G401 (cell line): ENCODE measurements at places on chromosomes 3 and 15. TPM values are rescaled to one million over a fixed set of nuclear protein-coding genes. Genes with fewer than 3 reads are reported as not detected.
A peak's percentile ranks its signal among the peaks of the same experiment; 100 is the strongest.

The ADAMTS7 gene
- total RNA-seq: 6.1 and 8.1 TPM in 2 replicates

The RAB5A gene
- total RNA-seq: 49.7 and 67.3 TPM in 2 replicates

The PLA2G4D gene
- 0.43 and 0.61 TPM in 2 replicates for total RNA-seq

The LOXL1 gene
- 77.4 and 117 TPM in 2 replicates for total RNA-seq

DNA sequence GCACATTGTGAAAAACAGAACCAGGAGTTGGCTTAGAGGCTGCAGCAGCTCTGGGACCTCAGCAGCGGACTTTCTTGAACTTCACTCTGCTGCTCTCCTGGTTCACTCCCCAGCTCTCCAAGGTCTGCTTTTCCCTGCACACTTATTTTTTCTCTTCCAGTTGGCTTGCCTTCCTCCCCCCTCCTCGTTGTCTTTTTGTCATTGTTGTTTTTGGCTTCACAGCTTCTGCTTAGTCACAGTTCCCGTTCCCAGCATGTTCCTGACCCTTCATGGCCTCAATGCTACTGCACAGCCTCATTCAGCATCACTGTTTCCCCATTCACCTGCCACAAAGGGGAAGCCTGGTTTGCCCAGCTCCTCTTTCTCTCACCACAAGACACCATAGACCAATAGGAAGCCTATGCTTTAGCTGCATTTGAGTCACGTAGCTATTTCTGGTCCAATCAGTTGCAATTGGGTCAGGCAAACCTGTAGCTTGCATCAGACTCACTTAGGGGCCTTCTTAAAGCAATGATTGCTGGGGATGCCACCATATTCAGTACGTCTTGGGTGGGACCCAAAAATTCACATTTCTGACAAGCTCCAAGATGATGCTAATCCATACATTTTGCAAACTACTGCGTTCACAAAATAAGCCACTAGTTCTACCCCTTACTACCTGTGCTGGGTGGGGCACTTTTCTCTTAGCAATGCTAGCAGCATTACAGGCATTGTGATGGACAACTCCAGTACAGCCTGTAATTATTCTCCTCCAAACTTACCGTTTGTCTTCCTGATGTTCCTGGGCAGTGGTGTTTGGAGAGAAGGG is 7.8 kb upstream of the SUMF1 start:
- DNase-seq: no peak

DNA sequence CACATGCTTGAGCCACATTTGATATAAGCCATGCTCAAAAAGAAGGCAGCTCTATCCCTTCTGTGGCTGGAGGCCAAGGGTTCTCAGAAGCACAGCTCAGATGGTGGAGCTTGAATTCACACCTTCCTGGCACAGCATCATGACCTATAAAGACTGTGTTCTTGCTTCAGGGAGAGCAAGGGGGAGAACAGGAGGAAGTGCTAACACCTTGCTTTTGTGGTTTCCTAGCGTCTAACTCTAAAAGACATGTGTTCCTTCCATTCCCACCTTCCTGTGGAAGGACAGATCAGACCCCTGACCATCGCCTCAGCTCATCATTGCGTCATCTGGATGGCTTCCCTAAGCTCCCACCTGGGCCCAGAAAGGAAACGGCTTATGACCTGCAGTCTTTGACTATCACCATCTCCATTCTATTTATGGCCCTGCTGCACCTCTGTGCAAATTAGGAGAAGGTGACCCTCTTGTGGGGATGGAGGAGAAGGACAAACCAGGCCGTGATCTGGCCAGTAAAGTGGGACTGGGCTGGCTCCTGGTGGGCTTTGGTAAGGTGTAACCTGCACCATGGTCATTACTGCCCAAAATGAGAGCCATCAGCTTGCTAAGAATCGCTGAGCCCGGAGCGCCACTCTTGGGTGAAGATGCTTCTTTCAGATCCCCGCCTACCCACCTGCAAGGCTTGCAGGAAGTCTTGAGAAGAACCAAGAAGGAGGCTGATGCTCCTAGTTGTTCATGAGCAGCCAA is 128.5 kb downstream of the SERPINI1 start:
- peak; percentile 19 for DNase-seq
